Activated T-cell treated with anti-CD3 and anti-CD28 coated beads, Interleukin-2, amount 50 U/mL, for 48 hours (primary cell): ENCODE measurements at places on chromosomes 6 and 20.
A peak's percentile ranks its signal among the peaks of the same experiment; 100 is the strongest.

- no peak for DNase-seq
Observed at GRCh38 chr6:93047033-93047432, 372.3 kb downstream of the EPHA7 start.

DNA sequence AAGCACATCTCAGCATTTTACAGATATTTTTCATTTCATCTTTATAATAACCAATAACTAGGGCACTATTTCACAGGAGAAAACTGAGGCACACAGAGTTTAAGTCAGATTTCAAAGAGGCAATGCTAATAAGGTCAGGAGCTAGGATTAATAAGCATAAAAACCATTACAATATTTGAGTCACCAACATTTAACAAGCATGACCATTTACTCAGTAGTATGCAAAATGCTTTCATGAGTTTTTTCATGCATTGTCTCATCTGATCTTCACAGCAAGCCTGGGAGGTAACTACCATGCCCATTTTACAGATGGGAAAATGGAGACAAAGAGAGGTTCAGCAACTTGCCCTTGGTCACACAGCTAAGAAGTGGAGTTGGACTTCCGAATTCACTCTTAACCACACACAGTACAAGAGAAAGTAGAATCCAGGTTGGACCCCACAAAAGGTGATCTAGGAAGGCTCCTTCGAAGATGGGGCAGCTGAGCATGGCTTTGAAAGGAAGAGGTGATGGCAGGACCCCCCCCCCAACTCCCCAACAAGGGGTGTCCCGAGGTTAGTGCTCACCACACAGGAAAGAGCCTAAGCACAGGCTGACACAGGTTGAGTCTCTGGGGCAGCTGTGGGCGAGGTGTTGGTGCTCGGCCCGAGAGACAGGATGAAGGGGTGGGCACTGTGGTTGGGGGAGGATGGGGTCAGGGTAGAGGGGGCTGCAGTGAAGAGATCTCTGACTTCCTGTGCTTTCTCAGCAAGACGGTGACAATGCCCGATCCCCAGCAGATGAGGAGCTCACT lies 108.8 kb downstream of the PREX1 start:
- DNase-seq, result peak; percentile 67

DNA sequence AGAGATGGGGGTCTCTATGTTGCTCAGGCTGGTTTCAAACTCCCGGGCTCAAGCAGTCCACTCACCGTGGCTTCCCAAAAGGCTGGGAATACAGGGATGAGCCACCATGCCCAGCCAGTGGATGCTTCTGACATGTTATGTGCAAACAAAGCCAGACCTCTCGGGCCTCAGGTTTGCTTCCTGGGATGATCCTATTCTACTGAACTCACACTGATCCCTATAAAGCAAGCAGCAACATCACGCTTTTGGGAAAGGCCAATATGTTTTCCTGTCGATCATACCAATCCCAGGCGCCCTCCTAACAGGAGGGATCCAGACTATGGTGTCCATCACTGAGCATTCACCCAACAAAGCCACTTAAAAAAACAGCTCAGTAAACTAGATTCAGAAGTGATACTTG lies 60.2 kb downstream of the CSE1L start:
- DNase-seq, result no peak

GRCh38 chr6:40918040-40918651 lies 120.9 kb downstream of the UNC5CL start:
- no peak for DNase-seq

GRCh38 chr6:10576226-10576625 lies 55.1 kb downstream of the GCNT2 start:
- DNase-seq, result no peak

- DNase-seq, result peak; percentile 66
Observed at GRCh38 chr6:106145741-106146227, 59.6 kb downstream of the PRDM1 start.

DNA sequence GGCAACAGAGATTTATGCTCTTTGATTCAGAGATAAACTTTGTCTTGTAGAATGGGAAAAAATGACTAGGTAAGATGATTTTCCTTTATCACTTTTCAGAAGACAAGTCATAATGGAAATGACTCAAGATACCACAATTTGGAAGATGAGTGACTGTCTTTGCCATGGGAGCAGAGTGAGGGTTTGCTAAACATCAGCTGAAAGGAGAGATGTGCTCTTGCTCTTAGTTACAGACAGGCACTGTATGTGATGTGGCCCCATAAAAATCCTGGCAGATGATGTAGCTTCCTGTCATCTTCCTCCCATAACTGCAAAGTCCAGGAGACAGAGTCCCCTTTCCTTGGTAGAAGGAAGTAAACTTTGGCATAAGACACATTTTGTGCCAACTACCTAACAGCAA lies 47.6 kb downstream of the BACH2 start:
- DNase-seq, result no peak

GRCh38 chr20:48457193-48458002 lies 370.4 kb downstream of the PREX1 start:
- DNase-seq, result no peak

DNA sequence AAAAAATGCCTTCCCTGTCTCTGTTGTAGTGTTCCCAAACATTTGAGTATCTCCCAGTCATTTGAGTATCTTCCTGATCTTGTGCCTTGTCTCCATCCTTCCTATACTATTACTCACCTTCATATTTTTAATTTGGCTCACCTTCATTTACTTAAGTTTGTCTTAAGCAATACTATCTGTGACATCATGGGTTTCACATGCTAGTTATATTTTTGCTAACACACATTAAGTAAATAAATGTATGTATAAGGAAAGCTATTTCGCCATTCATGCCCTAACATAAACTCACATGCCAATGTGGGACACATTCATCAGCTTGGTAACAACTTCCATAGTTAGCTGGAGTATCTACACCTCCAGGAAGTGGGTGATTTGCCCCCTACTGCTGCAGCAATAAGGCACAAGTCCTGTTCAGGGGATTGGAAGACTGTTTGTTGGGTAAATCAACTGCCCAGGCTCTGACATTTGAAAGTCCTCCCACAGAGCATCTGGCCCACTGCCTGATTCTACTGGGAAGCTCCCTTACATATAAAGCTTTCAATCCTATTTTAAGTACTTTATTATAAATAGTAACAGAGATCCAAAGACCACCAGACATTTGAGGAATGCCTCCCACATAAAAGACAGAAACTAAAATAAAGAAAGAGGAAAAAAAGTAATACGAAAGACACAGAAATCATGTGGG lies 132.3 kb downstream of the ISM1 start:
- no peak for DNase-seq

- no peak for DNase-seq
Observed at GRCh38 chr6:89250239-89250638, 33.1 kb upstream of the GABRR1 start.

- DNase-seq, result peak; percentile 16
Observed at GRCh38 chr20:45372241-45372640, 5.9 kb downstream of the TP53TG5 start.
